ENCODE measurements at places on chromosomes 6 and 20. TPM values are rescaled to one million over a fixed set of nuclear protein-coding genes. Genes with fewer than 3 reads are reported as not detected.

PTCRA gene
- not detected for total RNA-seq

B3GAT2 gene
- total RNA-seq = under 0.01 TPM

FAM162B gene
- not detected for total RNA-seq

PKIB gene
- 0.13 TPM for total RNA-seq

PDCD2 gene
- 62.3 TPM for total RNA-seq

All from articular chondrocyte of knee joint (primary cell).